Stimulated activated CD8-positive, alpha-beta memory T cell treated with anti-CD3 and anti-CD28 coated beads, Interleukin-4, amount 100 ng/mL, for 1 hour (primary cell): ENCODE measurements at places on chromosomes 12 and 14.

DNA sequence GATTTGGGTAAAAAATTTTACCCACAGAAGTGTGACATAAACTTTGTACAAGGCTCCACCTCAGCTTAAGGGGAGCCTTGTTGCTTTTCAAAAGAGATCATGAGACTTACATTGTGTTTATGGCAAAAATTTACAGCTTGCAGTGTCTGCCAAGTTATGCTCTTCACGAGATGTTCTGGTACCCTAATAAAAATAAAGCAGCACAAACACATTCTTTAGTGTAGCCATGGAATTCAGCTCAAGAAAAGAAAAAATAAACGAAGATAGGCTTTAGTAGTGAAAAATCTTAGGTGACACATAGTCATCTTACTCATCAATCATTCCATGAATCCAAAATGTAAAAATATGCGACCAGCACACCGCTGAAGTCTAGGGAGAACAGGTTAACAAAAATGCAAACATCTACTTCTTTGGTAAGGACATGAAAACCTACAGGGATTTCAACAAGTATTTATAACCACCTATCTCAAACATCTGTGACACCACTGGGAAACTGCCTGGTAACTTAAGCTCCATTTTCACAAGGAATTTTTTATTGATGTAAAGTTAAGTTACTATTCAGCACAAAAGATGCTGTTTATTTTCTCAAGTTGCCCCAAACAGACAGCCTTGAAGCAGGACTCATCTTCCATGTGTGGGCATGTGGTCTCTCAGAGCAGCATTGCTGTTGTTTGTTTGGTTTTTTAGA, 32.9 kb downstream of the DMAC2L start:
- DNase-seq, result no peak

DNA sequence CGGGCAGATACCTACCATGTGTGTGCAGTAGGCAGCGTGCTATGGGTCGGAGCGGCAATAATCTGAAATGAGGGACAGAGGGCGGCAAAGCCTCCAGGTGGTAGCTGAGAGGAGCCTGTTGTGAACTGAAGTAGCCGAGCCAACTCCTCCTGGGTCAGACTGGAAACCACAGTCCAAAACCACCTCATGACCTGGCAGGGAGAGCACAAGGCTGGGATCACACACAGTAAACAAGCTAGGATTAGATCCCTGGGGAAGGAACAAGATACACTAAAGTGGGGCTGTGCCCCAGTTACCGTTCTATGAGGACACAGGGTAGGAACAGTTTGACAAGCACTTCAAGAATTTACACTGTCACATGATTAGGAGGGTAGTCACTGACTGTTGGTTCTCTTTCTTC, 49.0 kb downstream of the AREL1 start:
- no peak for DNase-seq

DNA sequence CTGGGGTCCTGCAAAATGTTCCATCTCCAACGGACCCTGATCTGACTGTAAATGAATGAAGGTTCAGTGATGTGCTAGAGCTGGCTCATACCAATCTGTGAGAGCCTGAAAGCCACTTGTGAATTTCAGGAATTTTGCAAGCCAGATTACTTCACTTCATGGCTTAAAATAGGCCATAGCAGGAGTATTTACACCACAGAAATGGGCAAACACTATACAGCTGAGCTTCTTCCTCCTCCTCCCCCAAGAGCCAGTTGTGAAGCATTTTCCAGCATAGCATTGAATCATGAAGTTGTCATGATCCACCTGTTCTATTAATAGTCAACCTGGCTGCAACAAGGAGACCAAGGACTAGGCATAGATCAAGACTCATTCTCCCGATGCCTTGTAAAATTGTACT, 141.3 kb upstream of the RASSF8 start:
- DNase-seq, result no peak

DNA sequence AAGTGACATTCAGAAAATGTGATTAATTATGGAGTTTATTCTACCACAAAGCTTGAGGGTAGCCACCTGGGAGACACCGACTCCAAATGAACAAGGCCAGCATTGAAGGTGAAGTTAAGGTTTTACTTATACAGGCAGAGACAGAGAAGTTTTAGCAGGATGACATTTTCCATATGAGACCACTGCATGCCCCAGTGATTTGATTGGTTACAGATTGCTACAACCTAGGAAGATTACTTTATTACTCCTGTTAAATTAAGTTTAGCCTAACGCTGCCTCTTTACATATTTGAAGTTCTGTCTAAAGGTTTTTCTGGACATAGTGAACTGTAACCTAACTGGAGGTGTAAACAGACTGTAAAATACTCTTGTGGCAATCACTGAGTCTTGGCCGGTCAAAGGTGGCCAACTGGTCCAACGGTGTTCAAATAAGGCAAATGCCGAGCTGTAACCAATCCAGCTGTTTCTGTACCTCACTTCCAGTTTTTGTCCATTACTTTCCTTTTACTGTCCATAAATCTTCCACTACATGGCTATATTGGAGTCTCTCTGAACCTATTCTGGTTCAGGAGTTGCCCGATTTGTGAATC, 57.2 kb downstream of the RIN3 start:
- no peak for DNase-seq

GRCh38 chr12:21129351-21129750, 1.6 kb upstream of the SLCO1B1 start:
- DNase-seq, result no peak

DNA sequence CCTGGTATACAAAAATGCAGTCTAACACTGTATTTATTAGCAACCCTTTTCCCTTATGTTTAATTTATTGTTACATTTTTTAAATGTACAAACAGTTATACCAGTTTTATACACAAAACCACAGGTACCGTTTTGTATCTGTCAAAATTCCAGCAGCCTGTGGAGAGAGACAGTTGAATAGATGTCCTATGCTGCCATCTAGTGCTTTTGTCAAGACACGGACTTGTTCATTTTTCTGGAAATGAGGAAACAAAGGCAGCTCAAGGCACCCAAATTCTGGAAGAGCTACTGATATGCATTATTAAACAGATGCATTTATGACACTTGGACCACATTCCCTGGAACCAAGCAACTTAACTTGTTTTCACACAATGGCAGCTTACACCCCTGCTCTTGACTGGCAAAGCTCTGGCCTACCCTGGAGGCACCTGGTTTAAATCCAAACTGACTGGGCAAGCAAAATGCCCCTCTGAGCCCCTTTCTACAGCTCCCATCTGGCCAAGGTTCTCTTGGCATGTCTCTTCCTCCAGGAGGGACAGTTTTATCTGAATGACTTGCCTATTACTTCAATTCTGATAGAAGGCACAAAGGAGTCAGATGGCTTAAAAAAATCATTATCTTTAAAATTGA, 286.9 kb upstream of the PRKD1 start:
- DNase-seq, result no peak
